Activated T-cell treated with anti-CD3 and anti-CD28 coated beads for 48 hours (primary cell): ENCODE measurements at places on chromosomes 11 and 22.

DNA sequence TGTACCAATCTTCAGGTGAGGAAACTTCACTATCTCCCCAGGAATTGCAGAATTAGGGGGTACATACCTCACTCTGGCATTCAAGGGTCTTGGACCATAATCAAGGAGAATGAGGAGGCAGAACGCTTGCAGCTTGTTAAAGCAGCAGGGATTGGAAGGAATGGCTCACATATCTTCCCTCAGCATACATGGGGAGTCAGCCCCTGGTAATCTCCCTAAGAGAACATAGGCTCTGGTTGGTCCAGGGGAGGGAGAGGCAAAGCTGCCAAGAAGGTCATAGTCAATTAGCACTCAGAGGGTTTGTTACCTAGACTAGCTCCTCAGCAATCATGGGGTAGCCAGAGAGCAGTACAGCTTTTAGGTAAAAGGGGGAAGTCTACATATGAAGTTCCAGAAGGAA is 256.8 kb downstream of the INSC start:
- DNase-seq: no peak

DNA sequence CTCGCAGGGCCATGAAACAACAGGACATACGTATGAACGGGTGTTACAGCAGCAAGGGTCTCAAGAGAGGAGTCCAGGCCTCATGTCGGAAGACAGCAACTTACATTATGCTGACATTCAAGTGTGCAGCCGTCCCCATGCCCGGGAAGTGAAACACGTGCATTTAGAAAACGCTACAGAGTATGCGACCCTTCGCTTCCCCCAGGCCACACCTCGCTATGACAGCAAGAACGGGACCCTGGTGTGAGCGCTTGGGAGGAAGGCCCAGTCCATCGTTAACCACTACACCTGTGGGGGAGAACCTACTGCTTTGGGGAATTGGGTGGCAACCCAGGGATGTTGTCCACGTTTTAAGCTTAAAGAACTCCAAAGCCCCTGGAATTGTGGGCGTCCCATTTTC is 7.2 kb downstream of the C11orf52 start:
- DNase-seq: no peak

DNA sequence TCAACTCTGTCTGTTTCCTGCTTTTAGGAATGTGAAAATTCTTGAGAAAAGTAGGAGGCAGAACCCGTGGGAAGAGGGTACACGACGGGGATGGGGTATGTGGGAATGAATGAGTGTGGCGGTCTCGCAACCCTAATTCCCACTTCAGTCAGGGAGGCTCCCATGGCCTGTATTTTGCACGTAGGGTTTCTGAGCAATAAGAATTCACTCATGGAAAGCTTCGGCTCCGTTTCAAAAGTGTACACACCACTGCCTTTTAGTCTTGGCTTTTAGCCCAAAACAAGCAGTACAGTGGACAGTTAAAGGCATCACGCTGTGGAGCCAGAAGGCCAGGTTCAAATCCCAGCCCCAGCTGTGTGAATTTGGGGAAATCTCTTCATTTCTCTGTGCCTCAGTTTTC is 116.7 kb downstream of the MN1 start:
- no peak for DNase-seq

DNA sequence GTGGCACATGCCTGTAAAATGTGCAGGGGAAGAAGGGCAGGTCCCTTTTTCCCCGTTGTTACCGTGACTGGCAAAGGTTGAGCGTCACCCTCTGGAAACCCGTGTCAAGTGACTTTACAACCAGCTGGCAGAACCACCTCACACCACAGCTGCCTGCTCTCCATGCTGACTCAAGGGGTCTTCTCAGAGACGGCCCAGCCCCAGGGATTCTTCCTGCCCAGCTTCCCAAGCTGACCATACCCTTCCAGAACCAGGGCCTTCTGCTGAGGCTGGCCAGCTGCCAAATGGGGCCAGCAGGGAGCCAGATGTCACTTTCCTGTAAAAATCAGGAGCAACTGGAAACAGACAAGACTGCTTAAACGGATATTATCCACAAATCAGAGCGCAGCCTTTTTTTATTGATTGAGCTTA is 6.3 kb downstream of the PC start:
- DNase-seq: no peak

- no peak for DNase-seq
Measured at GRCh38 chr11:9277176-9277575, 12.0 kb upstream of the DENND5A start.
